ENCODE measurements at places on chromosomes 1 and 21.

DNA sequence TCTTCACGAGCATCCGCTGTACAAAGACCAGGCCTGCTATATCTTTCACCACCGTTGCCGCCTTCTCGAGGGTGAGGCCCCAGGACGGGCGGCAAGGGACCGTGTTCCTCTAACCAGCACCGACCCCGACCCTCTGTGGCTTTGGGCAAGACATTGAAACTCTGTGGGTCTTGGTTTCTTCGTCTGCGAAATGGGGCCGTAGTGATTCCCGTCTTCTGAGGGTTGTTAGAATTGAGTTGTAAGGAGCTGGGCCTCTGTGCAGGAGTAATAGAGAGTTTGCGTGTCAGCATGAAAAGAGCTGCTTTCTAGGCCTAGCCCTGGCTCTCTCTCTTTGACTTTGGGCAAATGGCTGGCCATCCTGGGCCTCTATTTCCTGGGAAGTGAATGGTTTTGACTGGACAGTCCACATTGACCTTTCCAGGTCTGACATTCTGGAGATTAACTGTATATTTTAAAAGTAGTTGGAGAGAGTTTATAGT is 591 bp downstream of the MRPL37 start:
- no peak for DNase-seq

GRCh38 chr1:63523738-63524137 is 413 bp downstream of the EFCAB7 start:
- no peak for DNase-seq

- DNase-seq = no peak
These were observed 11.8 kb downstream of the RTCA start for GRCh38 chr1:100277866-100278265.

DNA sequence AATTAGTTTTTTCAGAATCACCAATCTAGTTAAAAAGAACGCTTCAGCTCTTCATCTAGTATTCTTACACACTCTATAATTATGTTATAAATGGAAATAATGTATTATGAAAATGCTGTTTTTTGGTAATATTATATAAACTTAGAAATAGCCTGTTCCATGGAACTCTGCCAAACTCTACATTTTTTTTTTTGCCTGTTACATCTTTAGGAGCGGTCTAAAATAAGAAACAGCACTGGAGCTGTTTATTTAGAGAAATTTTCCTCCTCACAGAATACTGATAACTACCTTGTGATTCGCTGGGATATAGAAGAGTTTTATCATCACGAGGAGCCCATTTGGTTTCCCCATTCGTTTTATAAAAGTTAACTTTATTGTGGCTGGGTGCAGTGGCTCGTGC is 58.5 kb downstream of the PKN2 start:
- DNase-seq = no peak

DNA sequence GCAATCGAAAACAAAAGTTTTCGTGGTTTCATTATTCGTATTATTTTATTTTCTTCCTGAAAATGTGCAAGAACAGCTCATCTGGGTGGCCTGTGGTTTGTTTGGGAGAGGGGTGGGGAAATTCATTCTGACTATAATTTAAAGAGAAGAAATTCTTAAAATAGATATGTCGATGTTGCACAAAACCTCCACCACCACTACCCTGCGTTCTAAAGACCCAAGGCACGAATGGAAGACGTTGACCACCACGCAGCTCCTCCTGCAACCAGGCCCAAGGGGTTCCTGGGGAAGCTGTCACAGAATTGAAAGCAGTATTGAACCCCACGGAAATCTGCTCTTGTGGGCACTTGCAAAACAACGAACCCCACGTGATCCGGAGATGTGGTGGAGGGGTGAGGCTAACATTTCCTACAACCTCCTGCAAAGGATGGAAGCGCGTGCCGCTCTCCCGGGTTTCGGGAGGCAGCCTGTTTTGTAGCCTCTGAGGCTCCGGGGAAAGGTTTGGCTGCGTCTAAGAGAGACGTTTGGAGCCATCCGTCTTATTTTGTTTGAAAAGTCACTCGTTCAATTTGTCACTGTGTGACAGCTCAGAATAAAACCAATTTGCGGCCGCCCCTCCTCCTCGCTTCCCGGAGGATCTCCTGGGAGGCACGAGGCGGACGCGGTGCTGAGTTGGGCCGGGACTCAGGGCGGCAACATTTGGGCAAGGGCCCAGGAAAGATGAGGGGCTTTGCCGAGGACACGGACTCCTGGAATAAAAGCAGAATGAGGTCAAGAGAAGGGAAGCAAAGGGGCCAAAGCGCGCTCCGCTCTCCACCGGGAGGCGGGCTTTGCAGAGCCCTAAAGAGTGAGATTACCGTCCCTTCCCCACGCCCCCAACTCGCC is 810 bp upstream of the HLX start:
- DNase-seq = peak; percentile 46

- DNase-seq = no peak
These were observed 102.4 kb downstream of the CACHD1 start for GRCh38 chr1:64572222-64572900.

- no peak for DNase-seq
These were observed 31.6 kb upstream of the UBE2U start for GRCh38 chr1:64171797-64172281.

DNA sequence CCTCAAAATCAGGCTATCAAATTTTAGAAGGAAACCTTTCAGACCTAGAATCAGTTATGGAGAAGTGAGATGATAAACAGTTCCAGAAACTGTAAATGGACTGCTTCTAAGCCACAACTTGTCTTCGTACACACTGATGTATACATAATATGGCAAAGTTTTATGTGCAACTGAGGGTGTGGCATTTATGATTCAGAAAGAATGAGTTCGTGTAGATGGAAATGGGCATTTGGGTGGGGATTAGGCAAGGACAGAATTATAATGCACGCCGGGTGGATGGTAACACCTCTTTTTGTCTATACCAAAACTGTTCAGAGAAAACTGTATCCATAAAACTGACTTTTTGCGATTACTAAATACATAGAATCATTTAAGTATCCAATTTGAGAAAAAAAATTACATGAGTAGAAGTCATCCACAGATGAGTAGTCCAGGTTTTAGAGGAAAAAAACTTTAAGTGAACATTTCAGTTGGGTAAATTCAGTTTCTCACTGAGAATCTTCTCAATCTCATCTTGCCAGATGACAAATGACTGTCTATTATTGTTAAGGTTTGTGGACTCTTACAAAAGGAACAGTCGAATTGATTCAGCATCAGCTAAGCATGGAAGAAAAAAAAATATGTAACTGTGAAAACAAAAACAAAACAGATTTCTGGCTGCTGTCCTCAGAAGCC is 22.5 kb downstream of the ERRFI1 start:
- DNase-seq = no peak

DNA sequence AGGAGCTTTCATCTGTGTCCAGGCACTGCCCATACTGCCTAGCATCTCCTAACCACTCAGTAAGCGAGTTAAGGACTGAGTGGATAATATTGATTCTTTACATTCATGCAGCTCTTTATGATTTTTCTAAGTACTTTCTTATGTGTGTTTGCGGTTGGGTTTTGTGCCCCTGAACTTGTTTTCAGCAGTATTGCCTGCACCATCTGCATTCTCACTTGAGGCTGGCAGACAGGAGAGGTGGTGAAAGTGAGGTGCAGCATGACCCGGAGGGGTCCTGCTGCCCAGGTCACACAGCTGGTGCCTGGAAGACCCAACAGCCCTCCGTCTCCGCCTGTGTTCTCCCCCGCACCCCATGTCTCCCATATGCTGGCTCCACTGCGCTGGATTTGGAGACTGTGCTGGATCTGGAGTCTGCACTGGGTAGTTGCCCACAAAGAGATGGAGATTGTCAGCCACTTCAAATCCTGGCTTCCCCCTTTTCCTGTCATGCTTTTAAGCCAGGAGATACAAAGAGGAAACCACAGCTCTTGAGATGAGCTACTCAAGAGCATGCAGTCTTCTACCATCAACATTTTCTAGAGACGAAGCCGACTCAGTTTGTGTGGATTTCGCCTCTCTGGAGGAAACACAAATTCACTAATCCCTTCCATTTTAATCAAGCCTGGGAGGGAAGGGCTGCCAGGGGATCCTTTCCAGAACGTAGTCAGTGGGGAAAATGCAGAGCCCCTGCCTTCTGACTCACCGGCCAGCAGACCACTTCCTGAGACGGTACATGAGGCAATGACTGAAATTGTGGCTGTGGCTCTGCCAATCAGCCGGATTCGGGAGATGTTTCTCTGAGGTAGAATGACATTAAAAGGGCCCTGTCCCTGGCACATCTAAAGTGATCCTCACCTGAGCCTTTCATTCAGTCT is 71.7 kb upstream of the ANGPTL1 start:
- DNase-seq = no peak

DNA sequence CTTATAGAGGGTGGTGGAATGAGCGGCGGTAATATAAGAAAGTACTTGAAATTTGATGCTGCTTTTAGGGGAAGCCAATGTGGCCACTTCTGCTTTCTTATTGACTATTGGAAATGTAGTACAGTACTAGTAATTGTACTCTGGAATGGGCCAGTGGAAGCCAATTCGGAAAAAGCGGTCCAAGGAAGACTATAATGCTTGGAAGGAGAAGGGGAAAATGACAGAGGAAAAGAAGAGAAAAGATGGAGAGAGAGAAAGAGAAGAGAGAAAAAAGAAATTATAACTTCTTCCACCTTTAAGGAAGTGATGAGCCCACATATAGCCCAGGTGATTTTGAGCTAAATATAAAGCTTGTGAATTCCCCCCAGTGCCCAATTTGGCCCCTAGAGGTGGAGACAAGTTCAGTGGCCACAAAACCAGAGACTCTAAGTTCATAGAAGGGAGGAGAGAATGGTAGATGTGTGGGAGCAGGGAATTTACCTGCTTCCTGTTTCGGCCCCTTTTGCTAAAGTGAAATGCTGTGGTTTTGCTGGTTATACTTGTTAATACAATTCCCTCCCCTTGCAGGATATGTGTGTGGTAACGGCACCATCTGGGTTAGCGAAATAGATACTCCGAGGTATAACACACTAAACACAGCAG is 35.7 kb upstream of the DUSP10 start:
- no peak for DNase-seq

GRCh38 chr1:160412028-160412362 is 11.6 kb downstream of the VANGL2 start:
- no peak for DNase-seq

DNA sequence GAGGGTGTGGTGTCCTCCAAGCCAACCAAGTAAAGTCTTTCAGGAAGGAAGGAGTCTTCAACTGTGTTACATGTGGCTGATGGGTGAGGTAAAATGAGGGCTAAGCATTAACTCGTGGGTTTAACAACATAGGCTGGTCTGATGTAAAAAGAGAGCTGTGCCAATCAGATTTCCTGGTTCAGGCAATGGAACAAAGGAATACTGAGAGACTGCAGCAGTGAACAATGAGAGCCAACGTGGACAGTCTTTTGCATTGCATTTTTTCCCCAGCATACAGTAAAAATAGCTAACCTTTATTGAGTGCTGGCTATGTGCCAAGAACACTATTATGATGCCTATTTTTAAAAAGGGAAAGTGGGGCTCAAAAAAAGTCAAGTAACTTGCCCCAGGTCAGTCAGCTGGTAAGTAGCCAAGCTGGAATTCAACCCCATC is 31.1 kb downstream of the DLGAP3 start:
- DNase-seq = no peak

DNA sequence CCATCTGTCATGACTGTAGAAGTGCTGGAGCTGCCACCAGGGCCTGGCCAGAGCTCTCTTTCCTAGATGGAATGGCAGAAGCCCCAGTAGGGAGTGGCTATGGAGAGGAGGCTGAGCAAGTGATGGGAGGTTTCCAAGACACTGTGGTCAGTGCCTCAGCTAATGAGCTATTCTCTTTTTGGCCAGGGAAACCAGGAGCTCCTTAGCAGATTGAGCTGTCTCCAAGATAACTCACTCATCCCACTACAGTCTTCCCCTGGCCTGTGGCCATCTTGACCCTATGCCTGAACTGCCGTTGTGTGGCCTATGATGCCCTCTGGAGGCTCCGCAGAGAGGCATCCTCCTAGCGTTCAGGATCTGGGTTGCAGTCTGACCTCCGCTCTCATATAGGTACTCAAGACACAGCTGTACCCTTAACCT is 60.5 kb downstream of the ERI3 start:
- DNase-seq = peak; percentile 68

DNA sequence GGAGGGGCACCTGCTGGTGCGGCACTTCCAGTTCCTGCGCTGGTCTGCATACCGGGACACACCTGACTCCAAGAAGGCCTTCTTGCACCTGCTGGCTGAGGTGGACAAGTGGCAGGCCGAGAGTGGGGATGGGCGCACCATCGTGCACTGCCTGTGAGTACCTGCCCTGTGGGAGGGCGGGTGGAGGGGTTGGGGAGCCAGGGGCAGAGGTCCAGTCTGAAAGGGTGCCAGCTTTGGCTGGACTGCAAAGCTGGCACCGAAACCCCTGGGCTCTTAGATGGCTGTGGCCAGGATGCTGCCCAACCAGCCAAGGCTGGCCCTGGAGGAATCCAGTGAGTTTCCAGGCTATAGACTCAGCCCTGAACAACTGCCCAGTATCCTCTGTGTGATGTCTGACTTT is 87.3 kb downstream of the PTPRU start:
- no peak for DNase-seq

DNA sequence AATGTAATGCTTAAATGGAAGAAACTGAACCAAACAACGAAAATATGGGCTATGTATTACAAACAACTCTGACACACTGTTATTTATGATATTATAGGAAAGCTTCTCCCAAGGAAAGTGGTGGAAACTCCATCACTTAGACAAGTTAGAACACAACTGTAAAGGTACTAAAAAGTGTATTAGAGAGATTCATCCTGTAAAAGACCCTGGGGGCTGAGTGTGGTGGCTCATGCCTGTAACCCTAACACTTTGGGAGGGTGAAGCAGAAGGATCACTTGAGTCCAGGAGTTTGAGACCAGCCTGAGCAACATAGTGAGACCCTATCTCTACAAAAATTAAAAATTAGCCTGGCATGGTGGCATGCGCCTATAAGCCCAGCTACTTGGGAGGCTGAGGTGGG is 7.4 kb upstream of the UBE4B start:
- DNase-seq = no peak

- no peak for DNase-seq
These were observed 24.2 kb downstream of the PCSK9 start for GRCh38 chr1:55063577-55063942.

DNA sequence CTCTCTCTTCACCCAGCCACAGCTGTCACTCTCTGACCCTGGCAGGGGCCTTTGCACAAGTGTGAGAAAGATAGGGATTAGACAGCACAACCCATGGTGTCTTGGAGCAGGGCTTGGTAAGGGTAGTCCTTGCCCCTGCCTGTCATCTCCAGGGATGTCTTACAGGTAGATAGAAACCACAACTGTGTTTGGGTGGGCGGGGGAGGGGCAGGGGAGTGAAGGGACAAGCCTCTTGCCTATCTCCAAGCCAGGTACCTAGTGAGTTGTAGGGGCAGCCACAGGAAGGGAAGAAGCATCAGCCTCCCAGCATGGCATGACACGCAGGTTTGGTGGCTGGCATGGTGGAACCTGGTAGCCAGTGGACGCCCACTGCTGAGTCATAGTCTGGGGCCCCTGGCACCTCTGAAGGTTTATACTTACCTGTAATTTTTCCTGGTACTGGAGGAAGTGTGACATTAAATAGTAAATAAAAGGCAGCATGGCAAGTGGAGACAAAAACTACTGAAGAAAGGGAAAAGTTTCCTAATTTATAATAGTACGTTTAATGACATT is 97.5 kb downstream of the CLEC20A start:
- DNase-seq = no peak

- no peak for DNase-seq
These were observed 49.3 kb upstream of the ADGRL4 start for GRCh38 chr1:79055856-79056255.

- no peak for DNase-seq
These were observed 26.3 kb upstream of the FCGR2A start for GRCh38 chr1:161478985-161479384.

Measured in tibial nerve (tissue), 4 donors.